Upper lobe of left lung (tissue), 6 donors: ENCODE measurements at places on chromosomes 2 and 18. TPM values are rescaled to one million over a fixed set of nuclear protein-coding genes. Genes with fewer than 3 reads are reported as not detected.

GRCh38 chr18:31042406-31043181, at the start of gene DSC3:
TSS of gene DSC3 (minus strand) at chr18:31042742. CDS start at chr18:31042660, 82 bp downstream.
- DNase-seq = peak; percentile 84

DNA sequence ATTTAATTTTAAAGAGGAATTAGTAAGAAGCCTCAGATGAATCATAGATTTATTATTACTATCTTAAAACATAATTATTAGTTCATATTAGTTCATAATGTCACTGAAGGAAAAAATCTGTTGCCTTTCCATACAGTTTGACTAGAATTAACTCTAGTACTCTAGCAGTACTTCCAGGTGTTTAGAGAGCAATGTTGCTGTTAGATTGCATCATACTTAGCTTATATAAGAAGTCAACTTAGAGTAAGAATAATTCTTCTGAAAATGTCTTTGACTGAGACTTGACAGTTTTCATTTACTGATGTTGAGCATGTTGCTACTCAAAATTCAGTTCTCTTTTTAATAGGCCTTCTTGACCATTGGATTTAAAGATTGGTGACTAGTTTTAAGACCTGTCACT, 4.7 kb downstream of the RAB3GAP1 start:
- DNase-seq = no peak

DNA sequence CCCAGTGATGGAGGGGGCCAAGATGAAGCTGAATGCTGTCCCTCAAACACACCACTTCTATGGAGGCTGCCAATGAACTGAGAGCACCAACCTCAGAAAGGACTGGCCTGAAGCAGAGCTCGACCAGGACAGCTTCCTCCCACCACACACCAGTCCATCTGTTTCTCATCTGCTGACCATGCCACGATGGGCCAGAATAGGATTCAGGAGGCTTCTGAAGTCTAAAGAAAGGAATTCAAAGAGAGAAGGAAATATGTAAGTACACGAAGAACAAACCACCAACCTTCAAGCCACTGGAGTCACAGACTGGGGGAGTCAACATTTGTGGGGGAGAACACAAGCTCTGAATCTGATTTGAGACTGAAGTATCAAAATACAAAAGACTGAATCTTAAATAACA, 157.6 kb upstream of the CCDC68 start:
- DNase-seq = no peak

GRCh38 chr2:67412424-67412823, 15.3 kb downstream of the ETAA1 start:
- DNase-seq = no peak

- no peak for DNase-seq
Measured at GRCh38 chr2:190105554-190105953, 43.0 kb upstream of the MSTN start.

- DNase-seq = peak; percentile 22
Measured at GRCh38 chr2:135840601-135841000, 3.6 kb upstream of the LCT start.

Gene UGT1A10
- not detected for total RNA-seq

Gene TDRD15
- 0.07 TPM for total RNA-seq

DNA sequence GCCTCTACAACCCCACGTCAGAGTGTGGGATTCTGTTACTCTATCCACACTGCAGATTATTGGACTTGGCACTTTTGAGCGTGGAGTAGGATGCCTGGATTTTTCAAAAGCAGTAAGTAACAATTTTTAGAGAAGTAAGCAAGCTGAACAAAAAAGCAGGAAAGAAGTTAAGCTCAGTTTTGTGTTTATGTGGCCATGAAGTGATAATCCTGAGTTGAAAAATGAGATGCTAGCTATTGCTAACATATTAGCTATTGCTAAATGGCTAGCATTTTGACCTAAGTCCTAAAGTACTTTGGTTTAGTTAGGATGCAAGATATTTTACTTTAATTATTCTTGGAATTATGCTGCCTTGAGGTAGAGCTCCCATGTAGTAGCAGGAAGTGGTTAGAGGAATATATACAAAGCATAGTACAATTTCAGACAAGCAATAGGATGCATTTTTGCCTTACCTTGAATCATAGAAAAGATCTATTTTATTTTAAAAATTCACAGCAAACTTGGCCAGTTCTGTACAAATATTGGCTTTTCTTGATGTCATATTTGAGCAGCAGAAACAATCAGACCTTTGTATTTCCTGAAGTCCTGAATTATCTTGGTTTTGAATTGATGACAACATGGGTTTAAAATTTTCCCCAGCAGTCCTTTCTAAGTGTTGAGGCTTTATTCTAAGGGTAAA, 74.6 kb downstream of the COX7A2L start:
- DNase-seq = no peak
